ENCODE measurements at places on chromosomes 2 and 18.

- no peak for DNase-seq
Observed at GRCh38 chr2:210528716-210529115, 27.7 kb upstream of the CPS1 start.

DNA sequence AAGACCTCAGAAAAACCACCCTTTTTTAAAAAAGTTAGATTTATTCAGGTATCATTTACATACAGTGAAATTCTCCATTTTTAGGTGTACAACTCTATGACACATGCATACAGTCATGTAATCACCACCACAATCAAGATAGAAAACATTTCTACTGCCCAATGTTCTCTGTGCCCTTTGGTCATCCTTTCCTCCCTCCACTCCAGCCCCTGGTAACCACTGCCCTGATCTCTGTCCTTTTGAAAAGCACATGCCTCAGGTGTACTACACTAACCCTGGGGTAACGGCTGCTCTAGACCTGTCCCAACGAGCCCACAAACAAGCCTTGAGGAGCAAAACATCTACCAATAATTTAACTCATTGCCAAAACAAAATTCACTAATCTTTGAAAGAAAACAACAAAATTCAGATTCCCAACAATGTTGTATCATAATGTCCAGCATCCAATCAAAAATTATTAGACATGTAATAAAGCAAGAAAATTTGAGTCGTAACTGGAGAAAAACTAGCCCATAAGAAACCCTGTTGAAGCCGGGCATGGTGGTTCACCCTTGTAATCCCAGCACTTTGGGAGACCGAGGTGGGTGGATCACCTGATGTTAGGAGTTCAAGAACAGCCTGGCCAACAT lies 25.9 kb upstream of the KLF11 start:
- DNase-seq = no peak

DNA sequence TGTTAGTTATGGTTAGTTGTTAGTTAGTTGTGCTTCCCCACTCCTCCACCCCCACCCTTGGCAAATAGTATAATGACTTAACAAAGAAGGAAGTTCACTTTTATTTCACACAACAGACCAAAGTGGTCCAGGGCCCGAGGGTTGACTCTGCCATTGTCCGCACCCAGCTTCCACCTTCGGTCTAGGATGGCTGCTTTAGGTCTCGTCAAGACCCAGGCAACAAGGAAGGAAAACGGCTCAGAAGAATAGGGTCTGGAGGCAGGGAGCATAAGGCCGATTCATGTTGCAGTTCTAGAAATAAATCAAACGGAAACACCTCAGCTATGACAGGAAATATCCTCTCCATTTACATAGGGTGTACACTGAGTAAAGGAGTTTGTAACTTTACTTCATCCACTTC lies 206.0 kb upstream of the CXCR4 start:
- DNase-seq = no peak

- no peak for DNase-seq
Observed at GRCh38 chr2:127012215-127012614, 94.7 kb downstream of the BIN1 start.

- no peak for DNase-seq
Observed at GRCh38 chr18:8468921-8469335, 140.3 kb upstream of the RAB12 start.

DNA sequence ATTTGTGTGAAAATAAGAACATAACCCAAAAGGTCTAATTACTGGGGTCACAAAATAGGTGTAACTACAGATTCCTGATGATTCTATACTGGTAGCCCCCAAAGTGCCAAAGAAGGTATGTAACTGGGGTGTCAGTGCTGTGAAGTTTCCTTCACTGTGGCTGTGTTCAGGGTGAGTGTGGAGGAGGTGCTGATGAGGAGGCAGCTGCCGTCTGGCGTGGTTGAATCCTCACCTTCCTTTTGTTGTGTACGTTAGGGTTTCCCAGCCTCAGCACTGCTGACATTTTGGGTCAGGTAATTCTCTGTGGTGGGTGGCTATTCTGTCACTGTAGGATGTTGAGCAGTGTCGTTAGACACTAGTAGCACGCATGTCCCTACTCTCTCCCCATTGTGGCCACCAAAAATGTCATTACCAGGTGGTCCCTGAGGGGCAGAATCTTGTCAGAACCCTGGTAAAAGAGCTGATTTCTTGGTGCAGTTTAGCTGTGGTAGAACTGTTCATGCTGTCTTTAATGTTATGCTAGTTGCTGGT lies 31.5 kb downstream of the ADNP2 start:
- no peak for DNase-seq

DNA sequence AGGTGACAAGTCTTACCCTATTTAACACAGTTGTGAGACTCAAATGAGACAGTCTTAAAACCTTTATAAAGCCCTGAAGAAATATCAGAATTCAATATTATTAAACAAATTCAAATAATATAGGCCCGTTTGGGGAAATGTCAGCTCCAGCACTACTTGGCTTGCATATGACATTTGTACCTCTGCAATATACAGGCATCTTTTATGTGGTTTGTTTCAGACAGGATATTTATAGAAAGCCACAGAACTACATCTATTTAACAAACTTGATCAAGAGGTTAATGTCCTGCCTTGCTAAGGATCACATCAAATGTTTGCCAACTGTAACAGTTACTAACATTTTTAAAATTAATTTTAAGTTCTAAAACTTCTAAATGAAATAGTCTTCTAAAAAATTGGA lies 3.2 kb upstream of the MREG start:
- no peak for DNase-seq

DNA sequence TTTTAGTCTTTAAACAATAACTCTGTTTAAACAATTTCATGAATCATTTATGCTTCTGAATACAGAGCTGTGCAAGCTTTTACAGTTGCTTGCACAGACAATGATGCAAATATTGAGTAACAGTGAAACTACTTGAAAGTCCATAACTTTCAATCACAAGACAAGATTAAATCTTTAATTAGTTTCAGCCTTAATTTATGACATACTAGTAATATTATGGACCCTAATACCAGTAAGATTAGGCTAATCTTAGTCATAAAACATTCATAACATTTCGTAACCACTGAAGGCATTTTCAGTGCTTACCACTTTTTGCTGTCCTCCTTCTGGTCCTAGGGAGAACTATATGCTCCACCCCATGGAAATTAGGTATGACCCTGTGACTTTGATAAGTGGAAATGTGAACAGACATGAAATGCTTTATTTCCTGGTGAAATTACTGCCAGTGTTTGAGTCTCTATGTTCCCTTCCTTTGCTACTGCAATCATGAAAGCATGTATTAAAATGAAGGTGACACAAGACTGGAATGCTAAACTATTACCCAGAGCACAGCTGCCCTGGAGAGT lies 1.8 kb upstream of the COBLL1 start:
- DNase-seq = no peak

DNA sequence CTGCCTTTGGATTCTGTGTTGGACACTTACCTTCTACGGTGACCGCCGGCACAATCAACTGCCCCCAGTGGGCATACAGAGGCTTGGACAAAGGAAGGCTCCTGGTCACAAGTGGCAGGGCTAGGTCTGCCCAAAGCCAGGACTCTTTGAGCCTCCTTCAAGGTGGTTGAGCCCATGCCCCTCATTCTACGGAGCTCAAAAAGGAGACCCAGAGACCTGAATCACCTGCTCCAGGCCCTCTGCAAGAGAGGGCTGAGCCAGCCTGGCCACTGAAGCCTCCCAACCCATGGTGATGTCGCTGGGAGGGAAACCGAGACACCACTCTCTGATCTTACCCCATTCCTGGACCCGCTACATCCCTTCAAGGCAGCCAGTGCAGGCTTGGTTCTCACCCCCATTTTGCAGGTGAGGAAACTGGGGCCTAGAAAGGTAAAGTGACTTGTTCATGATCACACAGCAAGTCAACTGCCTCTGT lies 87.9 kb downstream of the INHBB start:
- no peak for DNase-seq

Measured in effector CD8-positive, alpha-beta T cell (primary cell).